ENCODE measurements at places on chromosomes 11 and 22. TPM values are rescaled to one million over a fixed set of nuclear protein-coding genes. Genes with fewer than 3 reads are reported as not detected.

OR8D4 gene
- total RNA-seq, result not detected

POTEH gene
- total RNA-seq, result not detected

NAALAD2 gene
- total RNA-seq, result 0.43 TPM

SCN4B gene
- total RNA-seq, result not detected

RFPL3 gene
- total RNA-seq, result not detected

HBE1 gene
- total RNA-seq, result not detected

ILK gene
- total RNA-seq, result 184 TPM

MMP12 gene
- not detected for total RNA-seq

DNA sequence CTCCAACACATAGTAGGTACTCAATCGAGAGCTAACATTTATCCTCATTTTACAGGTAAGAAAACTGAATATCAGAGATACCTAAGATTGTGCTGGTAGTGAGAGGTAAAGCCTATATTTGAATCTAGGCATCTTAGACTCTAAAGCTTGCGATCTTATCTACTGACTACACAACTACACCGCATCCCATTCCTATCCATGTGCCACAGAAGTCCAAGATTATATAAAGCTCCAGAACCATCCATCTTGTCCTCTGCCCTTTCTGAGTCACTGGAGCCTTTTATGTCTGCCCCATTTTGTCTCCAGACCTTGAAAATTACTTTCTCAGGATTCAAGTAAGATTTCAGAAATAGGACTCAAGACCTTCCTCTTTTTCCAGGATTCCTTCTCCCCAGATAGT, 84.4 kb downstream of the OR5AK2 start:
- no peak for DNase-seq

DNA sequence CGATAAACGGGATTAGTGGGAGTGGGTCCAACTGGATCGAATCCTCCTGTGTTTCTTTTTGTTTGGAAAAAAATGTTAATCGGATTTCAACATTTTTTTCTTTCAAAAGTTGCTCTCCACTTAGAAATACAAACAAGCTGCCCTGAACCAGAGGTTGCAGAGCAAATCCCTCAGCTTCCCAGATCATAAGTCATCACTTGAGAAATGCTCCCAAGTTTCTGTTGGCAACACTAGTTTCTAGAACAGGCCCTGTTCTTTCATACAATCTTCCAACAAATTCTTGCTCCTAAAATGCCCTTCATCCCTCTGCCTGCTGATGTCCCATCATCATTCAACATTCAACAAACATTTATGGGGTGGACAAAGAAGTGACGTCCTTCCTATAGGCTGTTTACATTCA, 1.3 kb upstream of the MLC1 start:
- DNase-seq, result no peak

DNA sequence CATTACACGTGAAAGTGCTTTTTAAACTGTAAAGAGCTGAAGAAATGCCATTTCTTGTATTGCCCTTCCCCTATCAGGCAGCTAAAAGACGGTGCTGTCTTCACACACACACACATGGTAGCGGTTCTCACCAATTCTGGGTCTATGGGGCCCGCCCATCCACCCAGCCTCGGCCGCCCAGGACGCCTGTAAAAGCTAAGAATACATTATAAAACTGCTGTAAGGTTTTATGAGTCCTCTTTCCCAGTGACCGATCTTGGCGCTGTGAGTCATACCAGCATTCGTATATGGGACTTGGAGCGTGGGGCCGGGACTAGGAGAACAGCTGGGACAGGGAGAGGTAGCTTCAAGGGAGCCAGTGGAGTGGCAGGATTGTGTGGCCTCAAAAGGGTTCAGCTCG, 149.7 kb upstream of the CADM1 start:
- no peak for DNase-seq

GRCh38 chr11:126613272-126613671, 257.8 kb downstream of the ST3GAL4 start:
- no peak for DNase-seq

DNA sequence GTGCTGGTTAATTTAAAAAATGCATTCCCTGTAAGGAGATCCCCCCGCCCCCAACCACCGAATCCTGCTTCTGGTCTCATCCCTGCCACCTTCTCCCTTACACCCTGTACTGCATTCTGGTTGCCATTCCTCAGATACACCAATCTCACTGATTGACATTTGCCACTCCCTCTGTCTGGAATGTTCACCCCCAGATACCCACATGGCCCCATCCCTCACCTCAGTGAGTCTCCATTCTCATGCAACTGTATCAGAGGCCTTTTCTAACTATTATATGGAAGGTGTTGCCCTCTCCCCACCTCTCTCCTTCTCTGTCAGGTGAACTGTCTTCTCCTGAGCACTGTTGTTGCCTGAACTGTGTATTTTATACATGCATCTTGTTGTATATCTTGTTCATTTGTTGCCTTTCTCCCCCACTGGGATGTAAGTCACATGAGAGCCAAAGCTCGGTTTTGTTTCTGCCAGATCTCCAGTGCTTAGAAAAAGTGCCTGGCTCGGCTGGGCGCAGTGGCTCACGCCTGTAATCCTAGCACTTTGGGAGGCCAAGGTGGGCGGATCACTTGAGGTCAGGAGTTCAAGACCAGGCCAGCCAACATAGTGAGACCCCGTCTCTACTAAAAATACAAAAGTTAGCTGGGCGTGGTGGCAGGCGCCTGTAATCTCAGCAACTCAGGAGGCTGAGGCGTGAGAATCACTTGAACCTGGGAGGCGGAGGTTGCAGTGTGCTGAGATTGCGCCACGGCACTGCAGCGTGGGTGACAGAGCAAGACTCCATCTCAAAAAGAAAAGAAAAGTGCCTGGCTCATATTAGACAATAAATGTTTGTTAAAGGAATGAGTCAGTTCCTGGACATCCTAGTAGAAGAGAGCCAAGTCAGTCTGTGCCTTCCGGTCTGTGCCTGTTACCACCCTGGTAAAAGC, 61.0 kb downstream of the TNRC6B start:
- peak; percentile 54 for DNase-seq

DNA sequence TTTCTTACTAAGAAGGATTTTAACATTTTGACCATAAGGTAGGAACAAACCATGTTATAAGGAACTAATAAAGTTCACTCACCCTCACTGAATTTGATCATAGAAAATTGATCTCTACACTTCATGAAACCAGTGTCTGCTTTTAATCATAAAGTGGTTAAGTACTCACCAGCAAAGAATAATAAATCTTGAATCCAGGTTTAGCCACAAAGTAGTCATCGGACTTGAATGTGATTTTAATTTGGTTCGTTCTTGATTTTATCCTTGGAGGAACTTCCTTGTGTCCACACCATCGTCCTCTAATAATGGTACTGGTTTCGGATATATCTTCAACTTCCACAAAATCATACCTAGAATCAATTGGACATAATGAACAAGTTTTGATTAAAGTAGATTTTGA, 40.5 kb upstream of the DDI1 start:
- DNase-seq, result no peak

GRCh38 chr11:92642177-92642931, 327.1 kb upstream of the MTNR1B start:
- no peak for DNase-seq

- no peak for DNase-seq
Measured at GRCh38 chr11:2539371-2540222, 94.8 kb downstream of the KCNQ1 start.

DNA sequence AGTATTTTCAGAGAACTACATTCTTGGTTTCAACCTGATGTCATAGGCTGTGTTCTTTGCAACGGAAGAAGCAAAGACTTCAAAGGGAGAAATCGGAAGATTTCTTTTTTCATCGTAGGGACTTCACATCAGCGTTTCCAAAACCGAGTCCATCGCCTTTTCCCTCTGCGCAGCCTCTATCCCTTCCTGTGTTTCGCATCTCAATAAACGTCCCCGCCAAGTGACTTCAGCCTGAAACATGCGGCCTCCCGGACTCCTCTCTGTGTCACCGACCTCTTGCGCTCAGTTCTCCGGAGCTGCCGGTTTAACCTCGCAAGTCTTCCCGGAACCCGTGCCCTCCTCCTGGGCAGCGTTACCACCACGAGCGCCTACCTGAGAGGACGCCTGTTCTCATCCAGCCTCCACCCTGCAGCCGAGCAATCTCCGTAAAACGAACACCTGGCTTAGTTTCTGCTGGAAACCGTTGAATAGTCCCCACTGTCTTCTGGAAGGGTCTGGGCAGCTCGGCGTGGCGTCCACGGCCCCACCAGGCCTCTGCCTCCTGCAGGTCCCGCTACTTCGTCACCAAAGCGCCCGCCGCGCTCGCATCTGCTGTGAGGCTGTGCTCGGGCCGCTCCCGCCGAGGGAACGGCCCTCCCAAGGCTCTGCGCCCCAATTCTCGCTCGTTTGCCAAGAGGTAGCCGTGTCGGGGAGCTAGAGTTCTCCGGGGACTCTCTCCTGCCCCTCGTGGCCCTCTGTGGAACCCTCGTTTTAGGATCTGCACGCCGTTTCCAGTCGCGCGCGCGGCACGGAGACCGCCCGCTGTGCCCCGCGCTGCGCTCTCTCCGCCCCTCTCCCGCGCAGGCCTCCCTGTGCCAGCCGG, at the start of gene GLB1L3:
Gene GLB1L3, plus strand, starts transcription at position 846 of the 862 bp plus-strand sequence. CDS start 362 bp downstream, outside the sequence.
- DNase-seq, result no peak

- no peak for DNase-seq
Measured at GRCh38 chr22:38467904-38468442, at the start of gene KDELR3. KDELR3 (plus strand) TSS chr22:38468096; CDS start chr22:38468234, 138 bp downstream.

DNA sequence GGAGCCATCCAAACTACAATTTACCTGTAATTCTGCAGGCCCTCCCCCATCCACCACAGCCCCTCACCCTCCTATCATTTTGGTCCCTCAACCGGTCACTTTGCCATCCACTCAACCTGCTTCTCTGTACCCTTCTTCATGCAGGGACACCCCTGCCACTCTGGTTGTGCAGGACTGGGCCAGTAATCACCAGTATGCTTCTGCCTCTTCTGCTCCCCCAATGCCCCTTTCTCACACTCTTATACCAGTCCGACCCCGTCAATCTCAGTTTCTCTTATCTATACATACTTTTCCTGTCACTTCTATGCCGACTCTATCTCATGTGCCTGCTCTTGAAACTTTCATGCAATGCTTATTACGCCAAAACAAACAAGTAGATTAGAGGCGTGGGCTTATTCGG, 5.1 kb upstream of the COMT start:
- DNase-seq, result no peak

DNA sequence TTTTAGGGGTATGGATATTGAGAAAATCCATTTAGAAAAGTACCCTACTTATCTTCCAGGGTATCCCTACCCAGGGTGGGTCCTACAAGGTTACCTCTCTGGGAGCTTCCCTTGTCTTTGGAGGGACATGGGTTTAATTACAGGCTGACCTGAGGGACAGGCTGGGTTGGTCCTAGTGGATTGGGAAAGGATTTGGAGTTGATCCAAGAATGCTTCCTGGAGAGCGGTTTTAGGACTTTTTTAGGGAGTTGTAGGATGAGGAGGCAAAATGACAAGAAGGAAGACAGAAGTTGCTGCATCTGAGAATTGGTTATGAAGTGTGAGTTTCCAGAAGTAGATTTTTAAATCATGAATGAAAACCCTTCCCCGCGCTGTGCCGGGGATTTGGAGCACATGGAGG, 61.8 kb upstream of the CRTAM start:
- no peak for DNase-seq

GRCh38 chr11:98572941-98573340, 447.8 kb upstream of the CNTN5 start:
- DNase-seq, result no peak

GRCh38 chr11:69644071-69644961, 3.4 kb downstream of the CCND1 start:
- DNase-seq, result no peak

Data from epithelial cell of proximal tubule (primary cell).